Small intestine (tissue), 16 donors: ENCODE measurements at places on chromosomes 2 and 18.

- DNase-seq: no peak
Observed at GRCh38 chr18:49371786-49372185, 88.7 kb downstream of the DYM start.

DNA sequence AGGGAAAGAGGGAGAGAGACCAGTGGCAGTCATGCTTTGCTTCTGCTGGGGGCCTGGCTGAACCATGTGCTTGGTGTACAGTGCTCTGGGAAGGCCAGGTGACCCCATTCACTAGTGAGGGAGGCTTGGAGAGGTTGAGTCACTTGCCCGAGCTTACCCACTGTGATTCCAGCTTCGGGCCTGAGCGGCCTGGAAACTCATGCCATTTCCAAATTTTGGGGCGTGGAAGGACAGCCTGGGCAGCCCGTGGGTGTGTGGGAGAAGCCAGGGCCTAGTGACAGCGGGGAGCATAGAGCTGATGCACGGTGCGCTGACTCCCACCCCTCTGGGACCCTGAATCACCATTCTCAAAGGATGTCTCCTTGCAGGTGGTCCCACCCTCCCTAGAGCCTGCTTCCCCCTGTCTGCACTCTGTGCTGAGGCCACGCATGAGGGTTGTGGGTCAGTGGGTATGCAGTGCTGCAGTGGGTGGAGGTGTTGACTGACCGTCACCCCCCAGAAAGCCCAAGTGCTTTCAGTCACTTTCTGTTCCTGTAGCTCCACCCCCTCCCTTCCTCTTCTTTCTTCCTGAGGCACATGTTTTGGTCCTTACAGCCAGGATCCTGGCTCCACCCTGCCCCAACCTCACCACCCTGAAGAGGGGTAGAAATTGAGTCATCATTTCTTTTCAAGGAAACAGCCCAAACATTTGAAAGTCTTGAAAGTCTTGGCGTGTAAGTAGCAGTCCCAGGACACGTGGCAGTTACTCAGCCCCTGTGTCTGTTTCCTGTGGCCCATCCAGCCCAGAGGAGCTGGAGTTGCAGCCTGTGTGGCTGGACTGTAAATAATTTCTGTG, 69.3 kb upstream of the MCFD2 start:
- no peak for DNase-seq

- DNase-seq: no peak
Observed at GRCh38 chr2:226999661-227000060, 163.8 kb downstream of the RHBDD1 start.

- DNase-seq: no peak
Observed at GRCh38 chr2:241386519-241386918, 30.4 kb downstream of the FARP2 start.

- DNase-seq: peak; percentile 88
Observed at GRCh38 chr18:58212274-58212673, 168.2 kb downstream of the NEDD4L start.
